ENCODE measurements at places on chromosomes 2 and 18.

DNA sequence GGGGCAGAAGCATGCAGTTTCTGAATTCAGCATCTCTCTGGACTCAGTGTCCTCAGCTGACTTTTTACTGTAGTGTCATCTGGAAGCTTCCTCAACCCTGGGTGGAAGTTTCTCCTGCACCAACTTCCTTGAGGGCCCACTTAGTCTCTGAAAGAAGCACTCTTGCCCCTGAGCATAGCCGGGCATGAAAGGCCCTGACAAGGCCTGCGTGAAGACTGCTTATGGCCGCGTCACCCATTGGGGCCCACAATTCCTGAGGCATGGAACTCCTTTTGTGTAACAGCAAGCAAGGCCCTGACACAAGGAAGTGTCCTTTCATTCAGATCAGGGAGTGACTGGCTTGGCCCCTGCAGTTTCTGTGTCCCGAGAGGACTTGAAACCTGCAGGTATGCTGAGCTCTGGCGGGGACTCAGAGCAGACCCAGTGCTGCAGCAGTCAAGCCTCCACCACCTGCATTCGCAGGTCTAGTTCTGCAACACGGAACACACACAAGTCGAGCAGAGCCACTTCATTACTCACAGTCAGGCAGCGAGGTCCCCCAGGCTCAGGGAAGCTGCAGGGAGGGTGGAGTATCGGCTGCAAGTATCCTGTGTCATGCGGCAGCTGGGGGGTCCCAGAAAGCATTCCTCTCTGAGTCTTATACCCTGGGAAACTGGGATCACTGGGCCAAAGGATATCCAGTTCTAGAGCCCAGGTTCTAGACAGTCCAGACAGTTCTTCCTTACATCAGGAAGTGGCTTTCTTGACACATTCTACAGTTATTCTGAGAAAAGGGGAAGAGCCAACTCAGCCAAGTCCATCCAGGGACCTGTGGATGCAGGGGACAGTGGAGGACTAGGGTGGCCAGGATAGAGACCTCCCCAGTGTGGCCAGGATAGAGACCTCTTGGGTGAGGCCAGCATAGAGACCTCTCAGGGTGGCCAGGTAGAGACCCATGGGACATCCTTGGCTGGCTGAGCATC, 35.6 kb upstream of the PRLH start:
- no peak for DNase-seq

DNA sequence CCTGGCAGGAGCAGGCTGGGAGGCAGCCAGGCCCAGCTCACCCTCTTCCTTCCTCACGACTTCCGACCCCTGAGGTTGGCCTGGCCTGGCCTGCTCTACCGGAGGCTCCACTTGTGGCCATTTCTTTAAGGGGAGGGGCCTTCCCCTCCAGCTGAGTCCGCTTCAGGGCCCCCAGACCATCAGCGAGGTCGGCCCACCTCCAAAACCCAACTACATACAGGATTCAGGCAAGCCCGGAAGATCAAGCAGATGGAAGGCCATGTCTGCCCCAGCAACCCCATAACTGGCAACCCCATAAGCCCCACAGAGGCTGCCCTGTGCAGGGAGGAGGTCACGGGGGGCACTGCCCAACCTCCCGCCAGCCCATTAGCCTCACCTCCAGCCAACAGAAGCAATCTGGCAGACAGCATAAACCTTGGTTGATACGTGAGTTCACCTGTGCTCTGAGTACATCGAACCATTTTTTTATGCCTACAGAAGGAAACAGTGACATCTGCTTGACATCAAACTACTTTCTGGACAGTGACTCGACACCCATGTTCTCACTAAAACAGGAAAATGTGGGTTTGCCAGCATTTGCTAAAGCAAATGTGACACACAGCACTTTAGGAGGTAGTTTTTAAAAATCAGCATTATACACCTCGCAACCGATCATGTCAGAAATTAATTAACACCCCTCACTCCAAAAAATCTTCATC, 98.9 kb downstream of the EIPR1 start:
- no peak for DNase-seq

DNA sequence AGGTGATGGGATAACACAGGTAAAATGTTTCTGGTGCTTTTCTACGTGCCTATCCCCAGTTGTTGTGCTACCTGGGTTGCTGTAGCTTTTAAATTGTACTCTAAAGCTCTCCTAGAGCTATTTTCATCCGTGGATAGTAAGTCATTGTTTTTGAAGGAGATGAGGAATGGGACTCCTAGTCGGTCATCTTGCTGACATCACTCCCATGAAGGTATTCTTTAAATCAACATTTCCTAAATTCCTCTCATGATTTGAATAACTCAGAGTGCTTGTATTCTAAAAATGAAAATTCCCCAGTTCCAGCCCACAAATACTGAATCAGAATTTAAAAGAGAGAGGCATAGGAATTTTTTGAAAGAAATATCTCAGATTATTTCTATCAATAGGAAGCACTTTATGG, 44.3 kb downstream of the CCDC148 start:
- DNase-seq: peak; percentile 91

DNA sequence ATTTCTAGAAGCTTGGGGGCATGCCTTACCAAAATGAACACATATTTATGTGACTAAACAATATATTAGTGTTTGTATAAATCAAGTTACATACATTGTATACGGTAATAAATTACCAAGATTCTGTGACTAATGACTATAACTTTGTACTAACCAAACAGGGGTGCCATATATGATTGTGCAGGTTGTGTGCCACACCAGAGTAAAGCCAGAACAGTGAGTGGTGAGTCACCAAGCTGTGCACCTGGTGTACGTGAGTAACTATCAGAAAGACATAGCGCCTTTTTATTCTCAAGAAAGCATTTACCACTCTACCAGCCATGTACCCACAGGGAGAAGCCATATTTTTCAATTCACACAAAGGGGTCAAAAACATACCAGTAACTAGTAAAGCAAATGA, 453.2 kb upstream of the PIK3C3 start:
- no peak for DNase-seq

- peak; percentile 63 for DNase-seq
Measured at GRCh38 chr2:187499941-187500532, 52.0 kb upstream of the CALCRL start.

DNA sequence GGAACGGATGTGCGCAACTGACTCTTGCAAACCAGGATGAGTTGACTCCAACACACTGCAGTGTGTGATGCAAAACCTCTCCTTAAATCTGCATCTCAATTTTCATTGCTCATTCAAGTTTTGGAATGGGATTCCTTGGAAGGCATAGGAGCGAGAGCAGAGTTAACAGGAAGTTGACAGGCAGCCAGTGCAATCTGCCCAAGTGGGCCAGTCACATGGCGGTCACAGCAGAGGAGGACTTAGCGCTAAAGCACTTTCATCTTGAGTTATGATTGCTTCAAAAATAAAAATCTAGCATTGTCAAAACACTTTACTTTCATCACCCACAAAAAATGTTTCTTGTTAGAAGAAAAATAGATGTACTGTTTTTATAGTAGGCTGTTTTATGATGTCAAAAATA, 439.0 kb downstream of the FBXO15 start:
- no peak for DNase-seq

- DNase-seq: no peak
Measured at GRCh38 chr2:121052521-121052920, 232.5 kb downstream of the TFCP2L1 start.

DNA sequence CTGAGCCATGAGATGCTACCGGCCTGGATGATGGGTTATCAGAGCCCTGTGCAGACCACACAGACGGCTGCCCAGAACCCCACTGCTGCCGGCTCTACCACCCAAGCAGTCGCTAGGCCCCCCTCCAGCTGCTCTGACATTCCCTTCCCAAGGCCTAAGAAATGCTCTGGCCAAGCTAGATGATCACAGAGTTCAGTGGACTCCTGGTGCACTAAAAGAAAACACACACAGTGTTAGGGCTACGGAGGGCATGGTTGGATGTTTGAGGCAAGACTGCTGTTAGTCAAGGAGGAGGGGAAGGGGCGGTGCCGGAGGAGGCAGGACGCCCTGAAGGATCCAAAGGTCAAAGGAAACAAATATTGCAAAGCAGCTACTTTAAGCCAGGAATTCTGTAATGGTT, 174.5 kb downstream of the MYCN start:
- DNase-seq: no peak

All from EL (cell line).